ENCODE measurements at places on chromosomes 5 and 9. TPM values are rescaled to one million over a fixed set of nuclear protein-coding genes. Genes with fewer than 3 reads are reported as not detected.

- H3K4me3 ChIP-seq = no peak overlapping the region
- DNase-seq = no peak
- H3K27ac ChIP-seq = peak overlapping the region; percentile 51
- no peaks in the 10 kb centered on the region for H3K27me3 ChIP-seq
Measured at GRCh38 chr9:77954666-77955015, 77.0 kb downstream of the GNAQ start.

DNA sequence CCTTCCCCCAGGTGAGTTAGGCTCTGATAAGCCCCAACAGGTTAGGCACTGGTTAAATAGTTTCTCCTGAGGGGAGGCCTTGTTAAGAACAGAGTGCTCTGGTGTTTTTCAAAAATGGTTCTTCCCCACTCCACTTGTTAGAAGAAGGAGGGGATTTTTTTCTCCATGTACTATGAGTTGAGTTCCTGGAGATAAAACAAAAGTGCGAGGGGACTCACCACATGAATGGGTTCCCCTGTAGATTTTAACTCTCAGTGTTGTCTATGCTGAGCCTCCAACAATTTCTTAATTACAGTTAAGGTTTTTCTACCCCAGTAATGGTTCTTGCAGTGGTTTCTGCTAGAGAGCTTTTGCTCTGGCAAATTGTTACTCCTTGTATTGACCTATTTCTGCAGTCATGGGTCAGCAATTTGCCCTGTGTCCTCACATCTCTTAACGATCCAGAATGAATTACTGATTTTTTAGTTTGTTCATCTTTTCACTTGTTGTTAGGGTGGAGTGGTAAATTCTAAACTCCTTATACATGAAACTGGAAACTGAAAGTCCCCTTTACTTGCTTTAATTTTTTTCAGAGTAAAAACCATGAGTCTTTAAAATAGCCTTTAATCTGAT is 44.4 kb downstream of the SCAMP1 start:
- no peaks in the 10 kb centered on the region for H3K36me3 ChIP-seq
- H3K27ac ChIP-seq = no peak overlapping the region
- H3K4me3 ChIP-seq = no peak overlapping the region
- H3K27me3 ChIP-seq = no peaks in the 10 kb centered on the region
- DNase-seq = no peak

SLC25A2 gene
- total RNA-seq = 0.59 TPM

ROR2 gene
- total RNA-seq = 13.8 TPM

GRCh38 chr9:37029304-37029775 is 4.7 kb downstream of the PAX5 start:
- H3K4me3 ChIP-seq = no peak overlapping the region
- H3K4me1 ChIP-seq = no peaks in the 10 kb centered on the region
- peaks cover 100% of the 10 kb centered on the region for H3K27me3 ChIP-seq

DNA sequence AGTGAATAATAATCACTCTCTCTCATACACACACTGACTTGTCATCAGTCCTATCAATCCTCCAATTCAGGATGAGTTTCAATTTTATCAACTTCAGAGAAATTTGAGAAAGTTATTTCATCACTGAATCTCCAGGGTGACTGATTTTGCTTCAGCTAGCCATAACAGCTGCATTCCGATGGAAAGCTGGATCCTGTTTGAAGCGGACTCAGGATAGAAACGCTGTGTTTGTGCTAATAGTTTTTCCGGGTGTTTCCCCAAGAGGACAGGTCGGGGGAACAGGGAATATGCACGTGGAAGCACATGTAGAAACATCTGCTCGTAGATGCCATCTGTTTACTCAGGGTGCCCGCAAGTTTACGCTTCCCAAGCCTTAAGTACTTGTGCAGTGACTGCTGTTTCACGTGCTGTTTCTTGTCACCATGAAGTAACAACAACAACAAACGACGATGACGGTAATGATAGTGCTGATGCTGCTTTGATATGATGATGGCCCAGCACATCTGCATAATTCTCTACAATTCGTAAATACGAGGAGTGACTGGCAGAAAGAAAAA is 263.7 kb upstream of the DAPK1 start:
- no peaks in the 10 kb centered on the region for H3K27me3 ChIP-seq
- peaks cover 14% of the 10 kb centered on the region for H3K4me1 ChIP-seq
- H3K36me3 ChIP-seq = no peaks in the 10 kb centered on the region
- no peak overlapping the region for H3K4me3 ChIP-seq
- no peak for DNase-seq

CDC25C gene
- 1.8 TPM for total RNA-seq

DNA sequence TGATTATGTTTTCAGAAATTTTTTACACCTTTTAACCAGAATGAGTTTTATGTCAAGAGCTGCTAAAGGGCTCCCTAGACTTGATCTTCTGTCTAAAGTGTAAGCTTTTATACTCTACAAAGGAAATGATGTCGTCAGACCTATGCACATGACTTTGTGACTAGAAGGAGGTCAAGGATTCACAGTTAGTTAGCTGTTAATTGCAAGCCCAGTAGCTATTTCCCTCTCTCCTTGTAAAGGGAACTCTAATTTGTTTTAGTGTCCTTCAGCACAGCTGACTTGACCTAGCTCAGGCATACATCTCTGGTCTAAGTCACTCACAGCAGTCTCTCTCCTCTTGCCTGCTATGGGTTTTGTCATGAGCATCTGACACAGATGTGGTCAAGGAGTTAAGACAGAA is 173.5 kb upstream of the NREP start:
- no peak for DNase-seq
- peaks cover 64% of the 10 kb centered on the region for H3K4me1 ChIP-seq
- H3K4me3 ChIP-seq = no peak overlapping the region
- no peaks in the 10 kb centered on the region for H3K27me3 ChIP-seq

- no peaks in the 10 kb centered on the region for H3K36me3 ChIP-seq
- H3K27me3 ChIP-seq = peaks cover 3% of the 10 kb centered on the region
- no peak overlapping the region for H3K4me3 ChIP-seq
- H3K4me1 ChIP-seq = no peaks in the 10 kb centered on the region
Measured at GRCh38 chr9:89168901-89169813, 9.5 kb downstream of the SHC3 start.

- H3K4me3 ChIP-seq = no peak overlapping the region
- peak; percentile 84 for DNase-seq
- H3K36me3 ChIP-seq = no peaks in the 10 kb centered on the region
- peaks cover 18% of the 10 kb centered on the region for H3K4me1 ChIP-seq
Measured at GRCh38 chr9:122377241-122378164, 6.7 kb downstream of the PTGS1 start.

ZNF618 gene
- 13.6 TPM for total RNA-seq

DNA sequence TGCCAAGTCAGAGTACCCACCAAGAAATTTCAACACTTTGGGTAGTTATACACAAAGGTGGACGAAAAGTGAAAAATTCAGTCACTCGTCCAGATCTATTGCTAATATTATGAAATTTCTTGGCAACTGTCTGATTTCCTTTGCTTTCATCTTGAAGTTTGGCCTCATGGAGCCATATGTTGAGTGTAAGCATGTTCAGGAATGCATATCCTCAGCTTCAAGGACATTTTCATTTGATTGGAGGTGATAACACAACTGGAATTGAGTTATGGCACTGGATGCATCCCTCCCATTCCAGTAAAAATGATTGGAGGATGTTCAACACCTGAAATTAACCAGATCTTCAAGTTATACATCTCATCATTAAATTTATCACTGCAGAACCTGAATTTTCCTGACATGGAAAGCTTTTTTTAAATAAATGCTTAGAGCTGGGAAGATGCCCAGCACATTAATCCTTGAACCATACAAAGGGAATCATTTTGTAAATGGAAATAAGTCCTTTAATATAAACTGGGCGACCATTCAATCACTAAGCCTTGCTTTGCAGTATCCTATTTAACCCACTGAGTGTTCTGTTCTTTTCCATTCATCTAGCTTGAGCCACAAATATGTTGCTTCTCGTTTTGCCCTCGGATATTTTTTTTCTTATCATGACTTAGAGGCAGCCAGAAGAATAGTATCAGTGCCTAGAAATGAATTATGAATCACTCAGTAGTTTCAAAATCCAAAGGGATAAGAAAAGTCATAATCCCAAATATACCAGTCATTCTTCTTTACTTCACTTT is 273.7 kb upstream of the PIK3R1 start:
- no peaks in the 10 kb centered on the region for H3K36me3 ChIP-seq
- peak; percentile 17 for DNase-seq

DNA sequence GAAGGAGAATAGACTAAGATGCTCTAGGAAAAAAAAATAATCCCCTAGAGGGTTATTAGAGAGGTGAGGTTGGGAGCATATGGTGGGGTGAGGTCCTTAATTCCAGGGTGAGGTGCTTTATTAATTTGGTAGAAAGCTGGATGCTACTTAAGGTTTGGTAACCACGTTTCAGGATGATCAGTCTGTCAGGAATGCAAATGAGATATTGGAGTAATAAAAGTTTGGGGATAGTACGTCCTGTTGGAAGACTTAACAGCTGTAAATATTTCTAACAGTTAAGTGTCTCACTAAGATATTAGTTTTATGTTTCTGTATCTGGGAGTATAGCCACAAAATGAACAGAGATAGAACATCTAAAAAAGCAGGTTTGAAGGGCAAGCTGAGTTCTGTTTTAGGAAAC is 578.9 kb downstream of the CETN3 start:
- no peaks in the 10 kb centered on the region for H3K36me3 ChIP-seq
- no peak overlapping the region for H3K4me3 ChIP-seq
- H3K4me1 ChIP-seq = no peaks in the 10 kb centered on the region
- no peak overlapping the region for H3K27ac ChIP-seq
- DNase-seq = no peak

- peak overlapping the region; percentile 0 for H3K27ac ChIP-seq
- no peaks in the 10 kb centered on the region for H3K36me3 ChIP-seq
- no peaks in the 10 kb centered on the region for H3K27me3 ChIP-seq
- H3K4me1 ChIP-seq = peaks cover 20% of the 10 kb centered on the region
- DNase-seq = peak; percentile 86
- H3K4me3 ChIP-seq = no peak overlapping the region
Measured at GRCh38 chr5:38724301-38725030, 121.3 kb upstream of the OSMR start.

GRCh38 chr5:68395926-68396511 is 180.5 kb downstream of the PIK3R1 start:
- no peaks in the 10 kb centered on the region for H3K36me3 ChIP-seq
- no peak for DNase-seq
- H3K4me1 ChIP-seq = no peaks in the 10 kb centered on the region
- H3K4me3 ChIP-seq = no peak overlapping the region
- no peaks in the 10 kb centered on the region for H3K27me3 ChIP-seq

PCDHGB4 gene
- 15.9 TPM for total RNA-seq

SV2C gene
- total RNA-seq = not detected

NEUROG1 gene
- total RNA-seq = not detected

GRCh38 chr9:127968700-127969383 is 11.9 kb downstream of the EEIG1 start:
- peak; percentile 98 for DNase-seq
- no peaks in the 10 kb centered on the region for H3K36me3 ChIP-seq
- H3K4me3 ChIP-seq = no peak overlapping the region
- no peaks in the 10 kb centered on the region for H3K27me3 ChIP-seq
- H3K27ac ChIP-seq = peak overlapping the region; percentile 74

ZNF608 gene
- total RNA-seq = 14.7 TPM

DNA sequence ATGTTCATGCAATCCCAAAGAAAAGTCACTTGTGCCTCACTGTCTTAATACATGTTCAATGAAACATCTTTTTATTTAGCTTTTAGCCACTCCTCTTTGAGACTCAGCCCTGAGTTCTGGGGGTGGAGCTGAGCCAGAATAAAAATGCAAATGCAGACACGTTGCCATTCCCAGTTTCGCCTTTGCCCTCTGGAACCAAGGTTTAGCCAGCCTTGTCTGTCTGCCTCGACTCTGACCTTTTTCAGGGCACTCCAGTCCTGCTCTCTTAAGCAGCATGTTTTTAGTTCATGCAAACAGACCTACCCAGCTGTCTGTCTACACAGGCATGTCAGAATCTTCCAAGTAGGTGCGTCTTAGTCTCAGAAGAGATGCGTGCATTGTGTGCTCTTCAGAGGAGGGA is 82.2 kb upstream of the RANBP3L start:
- peaks cover 1% of the 10 kb centered on the region for H3K4me1 ChIP-seq
- no peaks in the 10 kb centered on the region for H3K36me3 ChIP-seq
- no peak overlapping the region for H3K4me3 ChIP-seq
- H3K27ac ChIP-seq = no peak overlapping the region

IFNA13 gene
- not detected for total RNA-seq

DNA sequence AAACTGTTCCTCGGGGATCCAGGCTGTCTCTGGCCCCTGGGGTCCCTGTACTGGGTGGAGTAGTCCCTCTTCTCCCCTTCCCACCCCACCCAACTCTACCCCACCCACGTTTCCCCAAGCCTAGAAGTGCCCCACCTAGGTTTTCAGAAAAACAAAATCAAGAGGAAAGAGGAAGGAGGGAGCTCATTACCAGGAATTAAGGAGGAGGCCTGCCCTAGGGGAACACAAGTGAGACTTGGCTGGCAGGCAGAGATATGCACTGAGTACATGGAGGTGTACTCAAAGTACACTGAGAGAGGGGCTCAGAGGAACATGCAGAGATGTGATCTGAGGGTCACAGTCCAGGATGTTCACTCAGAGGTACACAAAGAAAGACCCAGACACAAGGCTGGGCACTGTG is 10.2 kb downstream of the AQP3 start:
- no peak overlapping the region for H3K4me3 ChIP-seq
- H3K27ac ChIP-seq = no peak overlapping the region
- no peak for DNase-seq
- peaks cover 41% of the 10 kb centered on the region for H3K27me3 ChIP-seq

CATSPER3 gene
- total RNA-seq = 0.36 TPM

DNA sequence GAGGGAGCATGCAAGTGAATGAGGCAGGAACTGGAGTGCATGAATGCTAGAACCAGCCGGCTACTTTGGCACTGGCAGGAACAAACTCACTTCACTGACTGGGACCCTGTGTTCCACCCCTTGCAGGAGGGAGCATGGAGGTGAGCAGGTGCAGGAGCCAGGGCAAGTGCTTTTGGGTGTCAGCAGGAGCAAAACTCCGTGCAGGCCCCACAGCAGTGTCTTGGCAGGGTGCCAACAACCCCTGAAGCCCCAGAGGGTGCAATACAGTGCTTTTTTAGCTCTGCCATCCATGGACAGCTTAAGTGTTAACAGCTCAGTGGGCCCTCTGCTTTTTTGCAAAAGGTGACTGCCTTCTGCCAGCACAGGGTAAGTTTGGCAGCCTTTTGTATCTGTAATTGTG is 245.8 kb upstream of the PCSK5 start:
- H3K4me1 ChIP-seq = no peaks in the 10 kb centered on the region
- H3K27ac ChIP-seq = no peak overlapping the region
- no peaks in the 10 kb centered on the region for H3K27me3 ChIP-seq
- peak; percentile 13 for DNase-seq

DNA sequence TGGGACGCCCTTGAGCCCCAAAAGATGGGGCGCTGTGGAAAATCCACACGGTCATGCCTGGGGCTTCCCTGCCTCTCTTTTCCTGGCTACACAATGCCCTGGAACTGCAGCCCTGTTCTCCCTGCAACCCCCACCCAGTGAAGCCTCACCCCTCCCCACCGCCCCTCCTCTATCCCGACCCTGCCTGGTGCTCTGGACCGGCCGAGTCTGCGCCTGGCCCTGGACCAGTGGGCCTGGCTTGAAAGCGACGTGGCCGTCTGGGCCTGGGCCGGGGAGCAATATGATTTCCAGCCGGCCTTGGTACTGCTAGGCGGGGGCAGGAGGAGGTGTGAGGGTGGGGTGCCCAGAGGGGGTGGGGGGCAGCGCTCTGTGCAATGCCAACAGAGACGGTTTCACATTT is 71.0 kb upstream of the RNU6ATAC start:
- no peak overlapping the region for H3K27ac ChIP-seq
- peaks cover 6% of the 10 kb centered on the region for H3K27me3 ChIP-seq
- H3K4me1 ChIP-seq = peaks cover 8% of the 10 kb centered on the region
- no peak for DNase-seq
- no peak overlapping the region for H3K4me3 ChIP-seq

- DNase-seq = no peak
- H3K36me3 ChIP-seq = no peaks in the 10 kb centered on the region
- no peaks in the 10 kb centered on the region for H3K27me3 ChIP-seq
- H3K27ac ChIP-seq = peak overlapping the region; percentile 97
Measured at GRCh38 chr5:179378116-179378440, 32.8 kb upstream of the ADAMTS2 start.

All from osteoblast (primary cell).